ENCODE measurements at places on chromosomes 5 and 9.

GRCh38 chr5:125215593-125215992 lies 469.2 kb upstream of the ZNF608 start:
- DNase-seq, result no peak

DNA sequence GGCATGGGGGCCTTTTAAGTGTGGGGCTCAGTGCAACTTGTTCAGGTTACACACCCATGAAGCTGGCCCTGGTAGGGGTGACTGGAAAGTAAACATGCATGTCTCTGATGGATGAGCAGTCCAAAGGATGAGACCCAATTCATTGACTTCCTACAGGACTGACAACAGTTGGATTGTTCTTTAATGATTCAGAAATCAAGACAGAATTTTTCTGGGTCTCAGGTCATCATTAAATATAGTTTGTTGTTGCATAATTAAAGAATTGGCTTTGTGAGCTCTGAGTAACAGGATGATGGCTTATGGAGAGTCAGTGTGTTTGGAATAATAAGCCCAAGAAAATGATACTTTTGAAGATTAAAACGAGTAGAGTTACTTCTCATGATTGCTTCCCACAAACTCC lies 604.2 kb upstream of the CLINT1 start:
- no peak for DNase-seq

DNA sequence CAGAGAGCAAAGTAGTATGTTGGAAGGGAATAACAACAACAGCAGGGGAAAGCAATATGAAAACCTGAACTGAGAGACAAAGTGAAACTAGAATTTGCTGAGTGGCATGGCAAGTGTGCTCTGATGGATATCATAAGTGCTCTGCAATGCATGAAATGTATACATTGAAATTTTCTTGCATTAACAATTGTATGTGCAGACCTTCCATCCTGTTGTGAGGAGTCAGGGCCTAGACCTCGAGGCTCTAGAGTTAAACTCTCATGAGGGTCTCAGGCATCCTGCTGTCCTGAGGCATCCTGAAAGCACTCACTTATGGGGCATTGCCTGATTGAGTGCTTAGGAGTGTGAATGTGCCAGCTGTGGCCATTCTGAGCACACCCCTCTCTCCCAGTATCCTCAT lies 1.1 kb downstream of the ECM2 start:
- no peak for DNase-seq

GRCh38 chr5:135120951-135121350 lies 86.9 kb upstream of the PITX1 start:
- DNase-seq, result no peak

DNA sequence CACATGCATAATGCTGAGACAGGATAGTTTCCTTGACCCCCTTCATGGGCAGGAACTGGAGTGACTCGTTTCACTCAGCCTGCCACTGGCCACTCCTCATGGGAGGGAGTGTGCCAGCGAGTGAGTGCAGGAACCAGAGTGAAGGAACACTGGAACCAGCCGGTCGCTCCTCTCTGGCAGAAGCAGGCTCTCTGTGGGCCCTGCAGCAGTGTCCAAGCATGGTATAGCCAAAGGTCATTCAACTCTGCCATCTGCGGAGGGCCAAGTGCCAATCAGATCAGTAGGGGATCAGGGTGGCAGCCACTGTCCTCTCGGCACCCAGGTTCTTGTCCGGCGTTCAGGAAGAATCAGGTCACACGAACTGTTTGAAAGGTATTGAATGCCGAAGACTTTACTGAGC lies 169.3 kb upstream of the PPP1R2B start:
- no peak for DNase-seq

- no peak for DNase-seq
These were observed 1.4 kb upstream of the CEL start for GRCh38 chr9:133060417-133060841.

GRCh38 chr5:180423598-180423997 lies 70.5 kb upstream of the GFPT2 start:
- no peak for DNase-seq

DNA sequence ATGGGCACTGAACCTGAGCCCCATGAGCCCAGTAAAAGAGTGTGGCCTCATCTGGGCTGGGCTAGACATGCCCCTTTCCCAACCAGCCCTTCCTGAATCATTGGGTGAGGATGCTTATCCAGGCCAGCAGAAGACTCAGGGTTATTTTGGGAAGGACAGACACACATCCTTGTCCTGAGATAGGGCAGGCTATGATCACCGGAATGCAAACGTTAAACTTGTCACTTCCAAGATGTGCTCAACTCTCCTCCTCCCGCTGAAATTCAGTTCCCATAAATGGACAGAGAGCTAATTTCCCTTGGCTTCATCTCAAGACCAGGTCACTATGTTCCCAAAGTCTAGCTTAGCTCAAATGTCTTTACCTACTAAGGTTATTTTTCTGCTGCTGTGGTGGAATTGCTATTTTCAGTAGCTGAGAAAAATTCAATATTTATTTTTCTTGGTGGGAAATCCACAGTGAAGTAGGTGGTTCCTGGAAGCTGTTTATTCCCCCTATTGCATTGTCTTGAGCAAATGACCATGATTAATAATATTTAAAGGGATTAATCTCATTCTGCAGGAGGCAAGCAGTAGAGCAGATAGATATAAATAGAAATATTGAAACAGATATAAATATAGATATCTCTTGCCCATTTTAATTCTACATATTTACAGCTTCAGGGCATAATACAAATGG lies 70.0 kb downstream of the NXNL2 start:
- DNase-seq, result no peak

- peak; percentile 40 for DNase-seq
These were observed 192.9 kb upstream of the RAD23B start for GRCh38 chr9:107090218-107090617.

DNA sequence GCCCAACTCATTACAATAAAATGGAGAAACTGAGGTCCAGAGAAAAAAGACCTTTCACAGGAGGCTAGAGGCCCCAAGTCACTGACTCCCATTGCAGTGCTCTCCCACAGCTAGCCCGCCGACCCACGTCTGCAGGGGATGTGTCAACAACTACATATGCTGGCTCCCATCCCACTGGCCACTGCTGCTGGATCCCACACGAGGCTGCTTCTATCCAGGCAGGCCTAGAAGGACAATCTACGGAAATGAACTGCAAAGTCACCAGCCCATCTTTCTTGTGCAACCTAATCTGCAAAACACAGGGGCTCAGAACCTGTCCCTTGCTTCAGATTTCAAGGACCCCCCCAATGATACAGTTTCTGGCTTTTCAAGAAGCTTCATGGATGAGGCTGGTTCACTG lies 24.0 kb downstream of the RAPGEF1 start:
- DNase-seq, result no peak

- DNase-seq, result no peak
These were observed 131.6 kb downstream of the CACNA1B start for GRCh38 chr9:138009016-138009802.

GRCh38 chr5:93401634-93402213 lies 179.3 kb downstream of the NR2F1-AS1 start:
- DNase-seq, result no peak

DNA sequence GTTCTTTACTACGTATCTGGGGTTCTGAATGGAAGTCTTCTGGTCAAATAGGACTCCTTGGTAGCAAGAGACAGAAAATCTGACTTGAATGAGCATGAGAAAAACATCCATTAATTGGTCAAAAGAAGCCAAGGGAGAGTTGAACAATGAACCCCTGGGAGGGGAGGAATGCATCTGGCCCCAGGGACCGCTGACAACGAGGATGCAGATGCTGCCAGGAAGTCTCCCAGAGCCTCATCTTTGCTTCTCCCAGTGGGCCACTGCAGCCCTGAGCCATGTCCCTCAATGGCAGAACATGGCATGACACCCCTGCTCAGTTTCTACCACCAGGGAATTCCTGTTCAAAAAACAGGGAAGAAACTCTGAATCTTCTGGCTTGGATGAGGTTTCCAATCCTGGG lies 50.5 kb upstream of the ICE1 start:
- DNase-seq, result no peak

- no peak for DNase-seq
These were observed 152.1 kb downstream of the GNA14 start for GRCh38 chr9:77495834-77496671.

- no peak for DNase-seq
These were observed 56.7 kb upstream of the FAM120AOS start for GRCh38 chr9:93510041-93510440.

GRCh38 chr5:93800988-93801811 lies 59.8 kb upstream of the POU5F2 start:
- DNase-seq, result no peak

DNA sequence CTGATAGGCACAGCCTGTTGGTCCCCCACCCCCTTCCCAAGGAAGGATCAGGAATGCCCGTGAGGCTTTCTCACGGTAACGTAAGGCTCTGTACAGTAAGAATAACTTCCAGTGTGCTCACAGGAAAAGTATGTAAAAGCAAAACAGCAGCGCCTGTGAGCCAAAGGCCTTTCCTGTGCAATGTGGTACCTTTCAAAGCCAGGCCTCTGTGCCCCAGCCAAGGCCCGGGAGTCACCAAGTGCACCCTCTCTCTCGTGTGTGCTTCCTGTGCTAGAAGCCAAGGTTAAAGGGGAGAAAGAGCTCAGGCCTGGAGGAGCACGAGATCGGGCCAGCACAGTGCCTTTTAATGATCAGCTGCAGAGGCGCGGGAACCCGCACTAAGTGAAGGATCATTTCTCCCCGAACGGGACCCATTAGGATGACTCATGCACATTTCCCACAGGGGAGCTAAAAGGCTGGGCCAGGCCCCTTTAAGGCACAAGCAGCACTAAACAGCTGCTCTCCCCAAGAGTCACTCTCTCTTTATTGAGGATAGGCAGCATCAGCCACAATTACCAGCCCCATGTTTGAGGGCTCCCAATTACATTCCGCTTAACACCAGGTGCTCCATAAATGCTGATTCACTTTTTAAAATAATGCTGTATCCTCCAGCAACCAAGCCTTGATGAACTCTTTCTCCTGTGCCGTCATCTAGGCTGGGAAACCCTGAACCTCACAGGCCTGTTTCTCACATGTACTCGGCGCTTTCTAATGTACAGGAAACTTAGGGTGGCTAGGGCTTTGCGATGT lies 42.8 kb downstream of the SHB start:
- DNase-seq, result peak; percentile 94

GRCh38 chr5:36938129-36938528 lies 61.6 kb downstream of the NIPBL start:
- no peak for DNase-seq

- DNase-seq, result no peak
These were observed 4.3 kb downstream of the SURF2 start for GRCh38 chr9:133360400-133361393.

DNA sequence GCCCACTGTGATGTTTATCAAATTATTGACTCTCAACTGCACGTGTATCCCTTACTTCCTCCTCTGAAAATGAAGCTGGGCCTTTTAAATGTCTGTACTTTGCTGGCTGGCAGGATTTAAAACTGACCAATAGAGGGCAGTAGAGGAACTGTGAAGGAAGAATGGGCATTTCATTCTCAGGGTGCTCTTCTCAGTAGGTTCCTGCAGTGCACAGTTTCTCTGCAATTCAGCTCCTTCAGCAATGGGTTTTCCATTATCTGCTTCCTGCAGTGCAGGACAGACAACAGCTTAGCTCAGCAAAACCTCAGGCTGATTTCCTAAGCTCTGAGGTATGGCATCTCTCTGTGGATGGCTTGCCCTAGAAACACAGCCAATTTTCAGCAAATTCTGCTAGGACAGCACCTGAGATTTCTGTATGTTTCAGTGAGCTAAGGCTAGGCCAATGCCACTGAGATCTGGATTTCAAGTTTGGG lies 298.4 kb upstream of the PRDM9 start:
- no peak for DNase-seq

GRCh38 chr9:114754581-114754980 lies 51.3 kb downstream of the TNFSF15 start:
- DNase-seq, result no peak

DNA sequence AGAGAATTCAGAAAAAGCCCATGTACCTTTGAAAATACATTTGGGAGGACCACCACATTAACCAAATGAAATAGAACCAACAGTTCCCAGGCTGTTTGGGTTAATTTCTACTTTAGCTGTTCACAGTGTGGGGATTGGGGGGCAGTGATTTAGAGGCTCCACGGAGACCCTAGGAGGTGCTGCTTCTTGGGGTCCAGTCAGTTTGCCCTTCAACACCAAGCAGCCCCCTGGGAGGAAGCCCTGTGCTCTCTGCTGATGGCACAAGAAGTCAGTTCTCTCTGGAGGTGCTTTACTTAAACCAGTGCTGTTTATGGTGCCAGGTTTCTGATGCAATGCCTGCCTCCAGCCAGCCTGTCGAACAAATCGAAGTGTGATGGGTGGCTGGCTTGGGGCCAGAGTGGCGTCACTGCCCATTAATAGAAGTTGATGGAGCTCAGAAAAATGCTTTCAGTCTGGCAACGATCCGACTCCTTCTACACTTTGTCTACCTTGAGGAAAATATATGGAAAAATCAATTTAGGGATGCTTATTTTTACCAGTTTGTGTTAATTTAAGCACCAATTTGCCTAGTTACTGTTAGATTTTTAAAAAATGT lies 134.0 kb downstream of the SNX18 start:
- peak; percentile 12 for DNase-seq
